ENCODE measurements at places on chromosomes 13 and 19.

DNA sequence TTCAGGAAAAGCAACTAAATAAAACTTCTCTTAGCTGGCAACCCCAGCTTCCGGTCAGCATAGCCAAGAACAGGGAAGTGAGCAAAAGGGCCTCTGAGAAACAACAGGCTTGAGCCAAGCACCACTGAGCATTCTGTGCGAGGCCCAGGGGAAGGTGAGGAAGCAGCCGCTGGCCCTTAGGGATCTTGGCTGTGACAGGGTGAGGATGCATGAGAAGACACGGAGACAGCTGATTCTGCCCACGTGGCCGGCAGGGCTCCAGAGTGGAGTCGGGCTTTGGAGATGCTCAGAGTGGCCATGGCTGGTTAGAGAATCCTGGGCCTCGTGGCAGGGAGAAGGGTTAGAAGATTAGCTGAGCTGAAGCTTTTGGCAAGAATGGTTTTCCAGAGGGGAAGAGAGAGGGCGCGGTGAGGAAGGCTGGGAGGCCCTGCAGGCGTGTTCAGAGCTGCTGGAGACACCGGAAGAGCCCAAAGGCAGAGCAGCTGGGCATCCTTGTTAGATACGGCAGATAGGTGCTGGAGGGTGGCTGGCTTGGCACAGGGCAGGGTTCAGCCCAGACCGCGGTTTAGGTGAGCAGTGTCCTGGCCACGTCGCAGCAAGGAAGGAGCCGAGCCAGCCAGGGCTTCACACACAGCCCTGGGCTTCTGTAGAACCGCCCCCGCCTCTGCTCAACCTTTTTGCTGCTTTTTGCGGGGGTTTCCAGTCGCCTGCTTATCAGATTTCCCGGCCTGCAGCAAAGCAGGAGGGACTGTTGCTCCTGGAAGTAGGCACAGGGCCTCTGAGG lies 17.3 kb downstream of the UPF1 start:
- DNase-seq = no peak

- no peak for DNase-seq
Observed at GRCh38 chr19:19372656-19373416, 32.6 kb upstream of the GATAD2A start.

- DNase-seq = no peak
Observed at GRCh38 chr19:48813123-48813913, 2.5 kb upstream of the BCAT2 start.

DNA sequence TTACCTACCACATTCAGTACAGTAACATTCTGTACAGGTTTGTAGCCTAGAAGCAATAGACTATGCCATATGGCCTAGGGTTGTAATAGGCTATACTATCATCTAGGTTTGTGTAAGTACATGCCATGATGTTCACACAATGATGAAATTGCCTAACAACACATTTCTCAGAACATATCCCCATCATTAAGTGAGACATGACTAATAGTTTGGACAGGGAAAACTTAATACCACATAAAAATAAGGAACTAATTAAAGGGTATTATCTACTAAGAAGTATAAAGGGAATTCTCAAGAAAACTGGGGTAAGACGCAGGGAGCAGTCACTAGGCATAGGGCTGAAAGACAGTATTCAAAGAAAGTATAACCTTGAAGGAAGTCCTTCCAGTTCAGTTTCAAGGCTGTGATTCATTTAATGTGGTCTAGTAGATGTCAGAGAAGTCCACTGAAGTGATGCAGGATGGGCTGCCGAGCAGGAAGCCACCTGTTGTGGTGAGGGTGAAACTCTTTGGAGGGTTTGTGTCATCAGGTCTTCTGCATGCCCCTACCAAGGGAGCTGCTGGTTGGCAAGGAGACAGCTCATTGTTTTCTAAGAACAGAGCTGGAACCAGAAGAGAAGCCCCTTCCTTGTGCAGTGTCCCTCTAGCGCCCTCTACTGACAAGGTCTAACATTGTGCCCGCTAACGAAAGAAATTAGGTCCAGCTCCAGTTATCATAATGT lies 122.9 kb downstream of the OLFM4 start:
- DNase-seq = peak; percentile 47

- DNase-seq = no peak
Observed at GRCh38 chr13:39210961-39211534, 172.8 kb downstream of the NHLRC3 start.

- DNase-seq = no peak
Observed at GRCh38 chr19:29855087-29855486, 43.3 kb downstream of the CCNE1 start.

DNA sequence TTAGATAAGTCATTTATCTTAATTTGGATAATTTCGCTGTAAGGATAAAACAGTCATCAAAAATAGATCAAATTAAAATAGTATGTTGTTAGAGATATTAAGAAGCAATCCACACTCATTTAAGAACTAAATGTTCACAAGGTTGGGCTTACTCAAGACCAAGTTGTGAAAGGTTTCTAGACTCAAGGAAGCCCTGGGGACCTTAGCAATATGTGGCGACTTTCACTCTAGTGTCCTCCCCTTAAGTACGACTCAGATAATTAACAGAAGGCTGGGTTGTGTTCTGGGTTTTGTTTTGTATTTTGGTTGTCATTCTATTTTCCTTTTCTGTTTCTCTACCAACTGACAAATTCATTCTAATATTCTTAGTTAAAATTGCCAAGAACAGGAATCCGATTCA lies 1008.0 kb downstream of the PCDH9 start:
- DNase-seq = no peak

DNA sequence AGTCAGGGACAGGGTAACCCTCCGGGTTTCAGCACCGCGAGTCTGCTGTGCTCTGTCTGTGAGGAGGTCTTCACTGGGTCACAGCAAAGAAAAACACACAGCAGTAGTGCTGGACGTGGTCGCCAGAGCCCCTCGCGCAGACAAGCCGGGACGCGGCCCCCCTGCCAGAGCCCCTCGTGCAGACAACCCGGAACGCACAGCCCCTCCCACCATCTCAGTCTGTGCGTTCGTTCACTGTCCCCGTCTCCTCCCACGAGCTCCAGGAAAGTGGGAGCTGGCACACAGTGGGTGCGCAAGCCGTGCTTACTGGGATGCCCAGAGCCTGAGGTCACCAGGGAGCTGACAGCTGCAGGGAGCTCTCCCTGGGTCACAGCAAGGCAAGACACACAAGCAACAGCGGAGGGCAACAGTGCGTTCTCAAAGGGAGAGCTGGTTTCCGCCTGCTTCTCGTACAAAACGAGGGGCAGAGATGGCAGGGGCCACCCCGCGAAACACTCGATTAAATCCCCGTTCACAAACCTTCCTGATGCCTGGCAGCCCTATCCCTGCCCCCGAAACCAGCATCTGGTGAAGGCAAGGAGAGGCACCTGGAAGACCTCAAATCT lies 3.2 kb upstream of the PLPP2 start:
- DNase-seq = no peak

- DNase-seq = no peak
Observed at GRCh38 chr19:41441321-41441945, 1.5 kb upstream of the ERICH4 start.

DNA sequence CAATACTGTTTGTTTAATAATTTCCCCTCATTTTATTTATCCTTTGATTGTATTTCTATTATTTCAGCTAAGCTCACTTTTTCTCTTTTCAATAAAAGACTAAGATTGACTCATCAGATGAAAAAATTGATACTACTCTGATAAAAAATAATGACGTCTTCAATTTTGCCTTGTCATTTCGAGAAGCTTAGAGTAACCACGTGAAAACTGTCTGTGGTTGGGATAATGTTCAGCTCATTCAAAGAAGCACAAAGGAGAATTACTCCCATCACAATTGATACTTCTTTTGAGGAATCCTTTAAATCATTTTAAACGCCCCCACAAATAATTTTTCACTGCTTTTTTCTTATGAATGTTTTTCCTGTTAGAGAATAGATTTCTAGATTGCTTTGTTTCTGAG lies 318.7 kb upstream of the SLITRK1 start:
- no peak for DNase-seq

DNA sequence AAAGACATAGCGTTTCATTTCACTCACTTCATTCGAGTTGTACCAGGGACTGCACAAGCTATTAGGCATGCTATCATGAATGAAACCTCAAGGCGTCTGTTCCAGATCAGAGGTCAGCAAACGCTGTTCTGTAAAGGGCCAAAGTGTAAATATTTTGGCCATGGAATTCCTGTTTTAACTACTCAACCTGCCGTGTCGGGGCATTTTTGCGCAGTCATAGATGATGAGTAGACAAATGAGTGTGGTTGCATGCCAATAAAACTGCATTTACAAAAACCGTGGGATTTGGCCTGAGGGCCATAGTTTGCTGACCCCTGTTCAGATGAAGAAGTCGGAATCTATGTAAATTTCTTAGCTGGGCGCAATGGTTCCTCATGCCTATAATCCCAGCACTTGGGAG lies 6.5 kb downstream of the INSR start:
- no peak for DNase-seq

DNA sequence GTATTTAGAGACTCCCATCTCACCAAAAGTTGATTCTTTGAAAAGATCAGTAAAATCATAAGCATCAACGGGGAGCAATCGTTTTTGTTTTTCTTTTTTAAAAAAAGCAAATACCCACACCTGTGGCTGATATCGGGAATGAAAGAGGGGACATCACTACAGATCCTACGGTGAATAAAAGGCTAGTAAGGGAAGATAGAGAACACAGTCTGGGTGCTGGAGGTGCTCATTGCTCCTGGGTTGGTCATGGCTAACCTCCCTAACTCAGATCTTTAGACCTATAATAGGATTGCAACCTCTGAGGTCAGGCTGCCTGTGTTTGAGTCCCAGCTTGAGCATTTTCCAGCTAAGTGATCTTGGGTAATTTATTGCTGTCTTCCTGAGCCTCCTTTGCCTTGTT lies 1.1 kb downstream of the EHD2 start:
- no peak for DNase-seq

DNA sequence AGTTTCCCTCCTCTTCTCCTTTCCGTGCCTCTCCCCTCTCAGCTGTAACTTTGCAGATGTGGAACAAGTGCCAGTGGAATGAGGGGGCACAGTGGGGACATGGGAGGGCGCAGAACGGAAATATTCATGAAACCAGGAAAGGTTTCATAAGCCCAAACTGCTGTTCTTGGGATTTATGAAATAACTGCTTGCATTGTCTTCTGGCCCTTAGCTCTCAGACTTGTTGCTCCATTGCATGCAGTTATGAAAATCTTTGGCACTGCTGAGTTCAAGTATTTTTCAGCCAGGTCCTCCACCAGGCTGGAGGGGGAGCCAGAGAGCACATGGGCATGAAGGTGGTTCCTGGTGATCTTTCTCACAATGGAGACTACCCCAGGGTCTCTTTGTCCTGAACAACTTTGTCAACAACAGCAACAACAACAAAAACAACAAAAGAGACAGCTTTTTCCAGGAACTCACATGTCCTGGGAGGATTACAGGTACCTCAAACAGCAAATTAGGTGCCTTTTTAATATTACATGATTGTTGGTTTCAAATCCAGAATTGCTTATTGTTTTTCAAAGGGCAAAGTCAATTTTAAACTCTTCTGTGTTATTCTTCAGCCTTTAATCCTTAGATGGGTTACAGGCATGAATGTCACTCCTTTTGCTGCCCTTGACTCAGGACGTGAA lies 1.5 kb downstream of the RGCC start:
- DNase-seq = no peak

DNA sequence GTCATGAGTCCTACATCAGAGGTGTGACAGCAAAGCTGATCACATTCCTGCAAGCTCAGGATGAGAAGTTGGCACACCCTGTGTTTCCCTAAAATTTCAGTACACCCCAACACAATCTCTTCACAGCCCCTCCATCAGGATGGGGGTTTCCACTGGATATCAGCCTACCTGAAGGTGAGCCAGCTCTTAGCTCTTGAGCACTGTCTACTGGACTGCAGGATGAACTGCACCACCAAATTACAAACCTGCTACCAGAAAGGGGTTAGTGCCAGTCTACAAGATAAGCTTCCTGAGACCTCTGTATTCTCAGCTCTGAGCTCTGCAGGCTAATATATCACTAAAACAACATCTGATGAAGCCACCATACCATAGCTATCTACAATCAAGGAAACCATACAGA lies 1616.2 kb upstream of the SPRY2 start:
- no peak for DNase-seq
